ENCODE measurements at places on chromosomes 16 and 17. TPM values are rescaled to one million over a fixed set of nuclear protein-coding genes. Genes with fewer than 3 reads are reported as not detected.

GRCh38 chr17:47949197-47949759 is 7.9 kb downstream of the PNPO start:
- DNase-seq = peak; percentile 96

VAT1L gene
- 20.6 TPM for total RNA-seq

DNA sequence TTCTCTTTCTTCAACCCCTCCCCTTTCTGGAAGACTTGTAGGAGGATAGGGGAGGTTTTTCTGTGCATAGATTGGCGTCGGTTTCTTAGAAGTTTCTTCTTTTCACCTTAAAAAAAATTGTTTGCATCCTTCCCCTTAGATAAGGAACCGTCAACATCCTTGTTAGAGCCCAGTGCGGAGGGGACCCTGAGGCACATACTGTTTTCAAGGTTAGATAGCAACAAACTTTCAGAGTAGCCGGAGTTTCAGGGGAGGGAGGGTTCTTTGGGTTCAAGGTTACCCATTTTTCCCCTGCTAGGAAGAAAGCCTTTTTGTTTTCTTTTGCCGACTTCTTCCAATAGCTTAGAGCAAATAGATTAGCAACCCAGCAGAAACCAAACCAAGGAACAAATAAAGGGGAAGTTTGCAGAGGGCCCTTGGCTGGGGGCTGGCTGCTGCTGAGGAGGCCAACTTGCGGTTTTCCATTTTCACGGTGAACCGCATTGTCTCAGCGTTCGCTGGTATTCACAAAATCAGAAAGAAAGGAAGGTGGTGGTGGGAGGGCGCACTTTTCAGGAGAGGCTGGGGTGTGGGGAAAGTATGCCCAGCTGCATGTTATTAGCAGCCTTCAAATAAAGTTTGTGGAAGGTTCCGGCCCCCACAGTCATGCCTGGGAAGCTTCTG is 28.8 kb downstream of the MSI2 start:
- DNase-seq = no peak

DNA sequence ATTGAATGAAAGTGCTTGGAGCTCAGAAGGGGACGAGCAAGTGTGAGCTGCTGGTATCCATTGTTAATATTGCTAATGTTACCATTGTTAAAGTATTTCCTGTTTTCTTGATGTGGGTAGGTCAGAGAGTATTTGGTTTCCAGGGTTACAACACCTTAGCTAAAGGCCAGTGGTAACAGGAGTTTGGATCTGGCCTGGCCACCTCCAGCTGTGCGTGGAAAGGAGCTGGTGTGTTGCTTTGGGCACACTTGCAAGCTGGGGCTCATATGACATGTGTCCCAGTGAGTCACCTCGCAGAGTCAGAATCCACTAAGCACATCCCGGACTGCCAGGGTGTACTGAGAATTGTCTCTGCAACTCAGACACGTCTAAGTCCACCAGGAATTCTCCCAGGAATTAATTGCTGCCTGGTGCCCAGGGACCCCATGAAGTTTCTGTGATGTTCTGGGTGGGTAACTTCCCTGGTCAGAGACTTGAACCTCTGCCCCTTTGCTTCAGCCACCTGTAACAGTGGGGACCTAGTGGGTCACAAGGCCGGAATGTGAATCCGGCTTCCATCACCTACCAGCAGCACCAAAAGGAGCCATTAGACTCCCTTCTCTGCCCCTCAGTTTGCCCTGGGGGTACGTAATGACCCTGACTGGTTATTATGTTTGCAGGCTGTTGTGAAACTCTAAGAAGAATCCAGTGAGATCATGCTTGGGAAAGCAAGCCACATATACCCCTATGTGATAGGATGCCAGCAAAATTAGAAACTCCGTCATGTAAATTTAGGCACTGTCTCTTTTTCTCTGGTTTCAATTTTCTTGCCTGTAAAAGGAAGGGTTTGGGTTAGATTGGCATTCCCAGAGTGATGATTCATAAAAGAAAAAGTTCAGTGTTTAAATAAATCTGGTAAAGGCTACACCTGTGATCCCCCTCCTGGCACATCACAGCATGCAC is 12.8 kb downstream of the SLC6A2 start:
- no peak for DNase-seq

DNA sequence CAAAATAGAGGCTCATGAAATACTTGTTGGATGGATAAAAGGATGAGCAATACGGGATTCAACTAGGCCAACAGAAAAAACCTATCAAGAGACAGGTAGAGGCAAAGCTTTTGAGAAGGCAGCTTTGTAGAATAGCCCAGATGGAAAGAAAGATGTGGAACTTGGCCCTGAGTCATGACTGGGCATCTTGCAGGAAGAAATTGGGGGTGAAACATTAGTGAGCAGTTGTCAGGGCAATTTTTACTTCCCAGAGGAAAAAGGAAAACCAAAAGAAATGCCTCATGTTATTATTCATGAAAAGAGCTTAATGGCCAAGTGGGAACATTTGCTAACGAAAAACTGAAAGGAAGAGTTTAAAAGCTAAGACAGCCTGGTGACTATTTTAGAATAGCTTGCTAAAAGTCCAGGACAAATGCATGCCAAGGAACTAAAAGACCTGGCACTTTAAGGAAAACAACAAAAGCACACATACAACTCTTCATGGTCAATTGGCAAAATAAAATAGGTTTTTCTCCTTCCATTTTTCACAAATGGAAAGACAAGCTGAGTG is 180.1 kb downstream of the HS3ST3A1 start:
- DNase-seq = no peak
